ENCODE measurements at places on chromosomes 1 and 21.

DNA sequence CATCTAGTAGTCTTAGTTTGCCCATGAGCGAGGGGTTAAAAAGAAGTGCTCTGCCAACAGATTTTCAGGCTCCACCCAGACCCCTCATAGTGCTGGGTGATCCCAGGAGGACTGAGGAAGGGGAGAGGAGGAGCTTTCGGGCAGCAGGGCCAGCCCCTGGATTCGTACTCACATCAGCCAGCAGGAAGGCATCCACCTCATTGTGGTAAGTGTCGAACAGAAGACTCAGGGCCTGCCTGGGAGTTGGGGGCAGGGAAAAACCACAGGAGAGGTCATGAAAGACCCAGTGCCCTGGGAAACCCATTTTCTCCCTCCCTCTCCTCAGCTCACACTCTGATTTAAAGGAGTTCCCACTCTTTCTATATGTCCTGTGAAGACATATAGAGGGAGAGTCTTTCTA lies 34.9 kb downstream of the PIK3C2B start:
- DNase-seq: no peak

DNA sequence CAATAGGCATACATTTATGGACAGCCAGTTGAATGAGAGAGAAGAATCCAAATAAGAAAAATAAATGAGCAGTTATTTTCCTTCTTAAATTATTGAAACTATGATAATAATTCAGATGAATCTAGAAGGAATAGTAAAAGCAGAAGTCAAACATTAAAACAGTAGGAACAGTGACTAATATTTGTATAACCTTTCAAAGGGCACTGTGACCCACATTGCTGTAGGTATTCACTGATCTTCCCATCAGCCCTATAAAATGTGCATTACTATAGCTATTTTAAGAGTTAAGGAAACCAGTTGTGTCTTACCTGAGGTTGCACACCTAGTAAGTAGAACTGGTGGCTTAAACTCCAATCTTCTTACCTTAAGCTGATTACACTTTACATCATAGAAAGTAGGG lies 102.8 kb upstream of the ARTN start:
- no peak for DNase-seq

DNA sequence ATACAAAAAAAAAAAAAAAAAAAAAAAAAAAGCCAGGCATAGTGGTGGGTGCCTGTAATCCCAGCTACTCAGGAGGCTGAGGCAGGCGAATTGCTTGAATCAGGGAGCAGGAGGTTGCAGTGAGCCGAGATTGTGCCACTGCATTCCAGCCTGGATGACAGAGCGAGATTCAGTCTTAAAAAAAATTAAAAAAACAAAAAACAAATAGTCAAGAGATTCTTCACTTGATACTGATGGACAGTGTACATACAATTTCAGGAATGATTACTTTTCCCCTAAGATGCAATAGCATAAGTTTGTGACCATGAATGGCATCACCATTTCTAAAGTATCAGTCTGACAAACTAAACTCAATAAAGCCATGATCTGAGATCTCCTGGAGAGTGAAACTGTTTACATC lies 60.8 kb upstream of the IVNS1ABP start:
- DNase-seq: no peak

- DNase-seq: no peak
Observed at GRCh38 chr1:15351310-15351709, 58.4 kb upstream of the EFHD2 start.

DNA sequence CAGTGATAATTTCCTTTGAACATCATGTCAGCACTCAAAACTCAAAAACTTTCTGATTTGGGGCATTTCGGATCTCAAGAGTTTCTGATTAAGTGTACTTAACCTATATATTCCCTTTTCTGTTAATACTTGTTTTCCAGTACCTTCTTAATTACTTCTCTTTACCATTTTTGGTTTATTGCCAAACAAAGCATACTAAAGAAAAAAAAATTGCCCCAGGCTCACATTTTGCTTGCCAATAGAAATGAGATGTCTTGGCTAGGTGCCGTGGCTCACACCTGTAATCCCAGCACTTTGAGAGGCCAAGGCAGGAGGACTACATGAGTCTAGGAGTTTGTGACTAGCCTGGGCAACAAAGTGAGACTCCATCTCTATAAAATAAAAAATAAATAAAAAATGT lies 4.8 kb downstream of the PSMD4 start:
- DNase-seq: no peak

GRCh38 chr1:167297222-167298214 lies 76.8 kb downstream of the POU2F1 start:
- DNase-seq: no peak

DNA sequence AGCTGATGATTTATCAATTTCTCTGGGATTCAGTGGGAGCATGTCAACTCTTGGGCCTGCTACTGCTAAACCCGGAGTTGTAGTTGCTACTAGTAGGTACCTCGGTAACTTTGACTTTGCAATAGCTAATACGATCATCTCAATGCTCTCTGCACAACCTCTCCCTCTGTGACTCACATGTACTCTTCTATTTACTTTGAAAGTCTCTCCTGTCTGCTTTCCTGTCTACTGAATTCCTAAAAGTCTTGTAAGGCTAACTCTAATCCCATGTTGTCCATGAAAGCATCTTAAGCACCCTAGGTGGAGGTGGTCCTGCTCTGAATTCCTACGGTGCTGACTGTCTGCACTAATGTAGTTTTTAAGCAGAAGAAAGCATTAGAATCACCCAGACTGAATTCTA lies 29.3 kb downstream of the SLC9C2 start:
- no peak for DNase-seq

DNA sequence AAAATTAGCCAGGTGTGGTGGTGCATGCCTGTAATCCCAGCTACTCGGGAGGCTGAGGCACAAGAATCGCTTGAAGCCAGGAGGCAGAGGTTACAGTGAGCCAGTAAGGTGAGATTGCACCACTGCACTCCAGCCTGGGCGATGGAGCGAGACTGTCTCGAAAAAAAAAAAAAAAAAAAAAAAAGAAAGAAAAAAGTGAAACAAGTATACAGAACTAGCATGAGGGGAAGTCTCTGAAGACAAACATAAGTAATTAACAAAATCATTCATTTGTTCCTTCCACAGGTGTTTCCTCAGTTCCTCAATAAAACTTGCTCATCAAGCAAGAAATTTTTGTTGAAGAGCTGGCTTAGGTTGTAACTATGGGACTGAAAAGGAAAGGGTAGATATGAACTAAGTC lies 52.2 kb upstream of the CNN3 start:
- no peak for DNase-seq

DNA sequence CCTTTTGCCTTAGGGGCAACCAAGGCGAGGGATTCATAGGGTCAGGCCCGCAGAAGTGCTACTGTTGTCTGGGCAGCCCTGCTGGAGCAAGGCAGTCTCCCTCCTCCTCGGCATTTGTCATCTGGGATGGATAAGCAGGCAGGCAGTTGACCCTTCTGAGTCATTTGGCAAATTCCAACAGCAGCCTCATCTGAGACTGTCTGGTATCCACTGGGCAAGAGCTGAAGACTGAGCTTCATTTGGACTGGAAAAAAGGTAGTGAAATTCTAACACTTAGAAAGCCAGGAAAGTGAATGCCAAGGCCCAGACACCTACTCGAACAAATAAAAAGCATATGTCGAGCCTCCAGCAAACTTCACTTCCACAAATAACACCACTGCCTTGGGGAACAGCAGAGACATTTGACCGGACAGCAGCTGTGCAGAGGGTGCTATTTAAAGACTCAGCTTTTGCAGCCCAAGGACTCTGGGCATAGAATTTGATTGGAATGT lies 4.0 kb upstream of the ZBTB40 start:
- DNase-seq: peak; percentile 80

DNA sequence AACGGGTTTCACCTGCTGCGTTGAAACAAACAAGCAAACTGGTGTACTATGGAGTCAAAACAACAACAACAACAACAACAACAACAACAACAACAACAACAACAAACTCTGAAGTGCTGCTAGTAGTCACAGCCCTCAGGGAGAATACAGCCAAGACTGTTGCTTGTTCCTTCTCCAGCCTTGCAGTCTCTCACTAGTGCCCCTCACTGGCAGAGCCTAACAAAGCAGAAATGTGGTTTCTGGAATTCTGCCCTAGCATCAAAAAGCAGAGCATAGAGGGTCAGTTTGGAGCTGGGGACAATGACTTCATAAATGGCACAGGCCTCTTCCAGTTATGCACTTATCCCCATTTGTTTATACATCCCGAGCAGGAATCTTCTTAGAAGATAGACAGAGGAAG lies 187.4 kb downstream of the KCNK2 start:
- no peak for DNase-seq

DNA sequence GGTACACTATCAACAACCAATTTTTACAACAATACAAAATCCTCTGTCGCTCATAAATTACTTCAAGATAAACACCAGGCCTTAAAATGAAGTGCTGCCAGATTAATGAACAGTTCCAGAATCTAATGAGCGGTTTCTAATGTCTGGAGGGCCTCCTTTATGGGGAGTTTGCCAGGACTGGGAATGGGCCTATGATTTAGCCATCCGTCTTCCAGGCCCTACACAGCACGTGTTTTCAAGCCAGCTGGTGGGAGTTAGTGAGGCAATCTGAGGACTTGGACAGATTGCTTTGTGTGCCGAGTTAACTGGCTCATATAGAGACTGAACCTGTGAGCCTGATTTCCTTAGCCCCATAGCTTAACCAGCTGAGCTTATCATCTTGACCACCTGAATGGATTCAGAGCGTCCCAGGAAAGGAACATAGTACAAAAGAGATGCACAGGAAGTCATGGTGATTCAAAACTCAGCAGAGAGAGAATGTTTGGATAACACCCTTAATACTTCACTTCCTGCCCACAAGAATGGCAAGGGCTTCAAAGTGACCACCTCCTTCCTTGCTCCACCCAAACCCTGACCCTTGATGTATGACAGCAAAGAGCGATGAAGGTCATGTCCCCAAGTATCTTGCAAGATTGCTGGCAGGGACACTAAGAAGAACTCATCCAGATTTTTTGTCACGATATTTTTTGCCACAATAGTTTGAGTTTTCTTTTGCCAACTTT lies 143.5 kb downstream of the SLC30A10 start:
- DNase-seq: peak; percentile 59

GRCh38 chr1:93969887-93970286 lies 60.7 kb upstream of the GCLM start:
- DNase-seq: no peak
